ENCODE measurements at places on chromosomes 3 and 15. TPM values are rescaled to one million over a fixed set of nuclear protein-coding genes. Genes with fewer than 3 reads are reported as not detected.

ROPN1 gene
- not detected for total RNA-seq

SYNM gene
- 2.6 TPM for total RNA-seq

TMCO5A gene
- not detected for total RNA-seq

GOLGA8J gene
- total RNA-seq: 0.22 TPM

ITGA11 gene
- 0.17 TPM for total RNA-seq

KLHL40 gene
- not detected for total RNA-seq

GABRA5 gene
- not detected for total RNA-seq
